Central memory CD4-positive, alpha-beta T cell (primary cell): ENCODE measurements at places on chromosomes 11 and 22.
A peak's percentile ranks its signal among the peaks of the same experiment; 100 is the strongest.

- DNase-seq = no peak
These were observed 96.1 kb upstream of the AKIP1 start for GRCh38 chr11:8814923-8815240.

- DNase-seq = no peak
These were observed 68.6 kb upstream of the SORL1-AS1 start for GRCh38 chr11:121521145-121522042.

DNA sequence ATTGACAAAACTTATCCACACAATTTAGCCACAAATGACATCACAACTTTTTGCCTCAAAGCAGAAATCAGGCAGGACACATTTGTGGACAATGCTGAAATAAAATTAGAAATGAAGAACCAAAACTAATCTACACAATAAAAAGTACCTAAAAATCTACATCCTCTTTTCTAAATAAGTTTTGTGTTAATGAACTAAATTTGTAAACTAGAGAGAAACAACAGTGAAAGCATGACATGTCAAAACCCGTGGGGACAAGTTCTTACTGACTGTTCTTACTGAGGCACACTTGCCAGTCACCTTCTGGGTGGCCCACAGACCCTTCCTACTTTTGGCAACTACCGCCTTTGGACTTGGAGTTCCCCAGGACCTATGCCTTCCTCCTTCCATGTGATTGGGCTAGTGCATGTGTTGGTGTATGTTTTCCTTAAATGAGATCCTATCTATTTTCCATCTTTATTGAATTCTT, 60.7 kb upstream of the MUC15 start:
- DNase-seq = no peak

DNA sequence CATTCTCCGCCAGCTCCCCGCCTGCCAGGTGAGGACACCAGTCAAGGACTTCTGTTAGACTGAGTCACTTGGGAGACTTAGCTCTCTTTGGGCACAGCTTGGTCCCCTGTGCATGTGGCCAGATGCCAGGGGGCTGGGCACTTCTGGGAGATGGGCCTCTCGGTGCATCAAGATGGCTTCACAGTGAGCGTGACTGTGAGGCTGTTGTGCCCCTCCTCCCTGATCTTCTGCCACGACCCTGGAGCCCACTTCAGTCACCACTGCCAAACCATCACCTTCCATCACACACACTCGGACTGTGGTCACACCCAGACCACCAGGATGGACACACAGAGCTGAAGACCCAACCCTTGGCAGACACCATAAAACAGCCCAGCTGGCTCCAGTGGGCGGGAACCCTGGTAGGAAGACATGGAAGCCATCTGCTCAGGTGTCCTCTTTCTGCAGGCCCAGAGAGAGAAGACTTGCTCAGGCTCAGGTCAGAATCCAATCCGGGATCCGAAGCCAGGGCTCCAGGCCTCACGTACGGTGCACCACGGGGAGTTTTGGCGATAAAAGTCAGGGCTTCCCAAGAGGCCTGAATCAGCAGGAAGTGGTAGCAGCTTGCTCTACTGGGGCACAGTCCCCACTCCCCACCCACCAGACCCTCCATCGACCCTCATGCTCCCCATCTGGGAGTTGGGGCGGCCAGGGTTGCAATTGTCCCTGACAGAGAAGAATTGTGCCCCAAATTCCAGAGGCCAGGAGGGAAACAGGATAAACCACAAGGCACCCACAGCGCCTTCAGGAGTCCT, 29.8 kb upstream of the CD5 start:
- DNase-seq = no peak

DNA sequence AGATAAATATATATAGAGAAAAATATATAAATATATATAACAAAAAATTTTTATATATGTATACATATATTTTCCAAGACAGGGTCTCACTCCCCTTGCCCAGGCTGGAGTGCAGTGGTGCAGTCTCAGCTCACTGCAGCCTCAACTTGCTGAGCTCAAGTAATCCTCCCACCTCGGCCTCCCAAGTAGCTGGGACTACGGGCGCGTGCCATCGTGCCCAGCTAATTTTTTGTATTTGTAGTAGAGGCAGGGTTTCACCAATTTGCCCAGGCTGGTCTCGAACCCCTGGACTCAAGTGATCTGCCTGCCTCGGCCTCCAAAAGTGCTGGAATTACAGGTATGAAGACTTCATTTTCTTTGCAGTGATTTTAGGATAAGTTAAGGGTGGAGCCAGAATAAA, 38.9 kb upstream of the SEPTIN5 start:
- no peak for DNase-seq

GRCh38 chr22:39325392-39325932, 6.0 kb upstream of the RPL3 start:
- DNase-seq = no peak

DNA sequence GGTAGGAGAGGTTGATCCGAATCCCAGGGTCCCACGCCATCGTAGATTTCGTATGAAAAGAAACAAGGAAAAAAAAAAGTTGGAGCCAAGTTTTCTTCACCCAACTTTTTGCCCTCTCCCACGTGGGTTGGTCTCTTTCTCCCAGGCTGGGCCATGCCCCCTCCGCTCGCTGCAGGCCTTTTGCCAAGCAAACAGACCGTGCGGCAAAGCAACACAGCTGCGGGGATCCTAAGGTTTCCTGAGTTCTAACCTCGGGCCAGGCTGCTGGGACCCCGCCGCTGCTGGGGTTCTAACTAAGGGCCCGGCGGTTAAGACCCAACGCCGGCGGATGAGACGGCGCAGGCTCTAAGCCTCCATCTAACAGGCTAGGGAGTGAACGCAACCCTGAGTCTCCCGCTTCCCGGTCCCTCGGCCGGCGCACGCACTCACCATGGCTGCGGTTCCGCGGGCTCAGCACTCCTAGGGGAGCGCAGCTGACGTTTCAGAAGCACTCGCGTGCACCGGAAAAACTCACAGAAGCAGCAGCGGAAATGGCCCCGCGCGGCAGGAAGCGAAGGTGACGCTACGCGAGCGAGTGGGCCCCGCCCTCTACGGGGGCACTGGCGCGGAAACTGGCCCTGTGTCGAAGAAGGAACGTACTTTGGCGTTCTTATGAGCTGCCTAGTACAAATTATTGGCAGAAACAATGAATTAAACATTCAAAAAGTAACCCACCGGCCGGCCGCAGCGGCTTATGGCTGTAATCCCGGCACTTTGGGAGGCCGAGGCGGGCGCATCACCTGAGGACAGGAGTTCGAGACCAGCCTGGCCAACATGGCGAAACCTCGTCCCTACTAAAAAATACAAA, at the start of gene SNU13:
Gene SNU13 (minus strand): TSS at position 503 of the 847 bp plus-strand sequence. CDS start 71 bp downstream, at position 432.
- peak; percentile 93 for DNase-seq

DNA sequence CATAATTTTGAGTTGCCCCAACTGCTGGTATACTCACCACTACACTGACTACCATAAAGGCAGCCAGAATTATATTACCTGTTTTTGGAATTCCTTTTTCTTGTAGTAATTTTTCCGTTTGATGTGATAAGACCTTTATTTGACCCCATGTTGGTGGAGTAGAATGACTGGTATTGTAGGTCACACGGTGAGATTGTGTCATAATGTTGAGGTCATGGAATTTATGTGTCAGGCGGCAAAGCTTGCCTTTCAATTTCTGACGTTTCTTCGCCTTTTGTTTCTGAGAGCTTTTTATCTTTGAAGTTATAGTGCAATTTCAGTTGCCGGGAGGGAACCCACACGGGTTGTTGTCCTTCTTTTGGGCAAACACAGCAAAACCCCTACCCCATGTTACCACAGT, 13.0 kb downstream of the OR52K1 start:
- no peak for DNase-seq

GRCh38 chr11:40241524-40242051, 1217.9 kb downstream of the LRRC4C start:
- DNase-seq = no peak

GRCh38 chr22:23220485-23221350, 40.4 kb downstream of the BCR start:
- no peak for DNase-seq

DNA sequence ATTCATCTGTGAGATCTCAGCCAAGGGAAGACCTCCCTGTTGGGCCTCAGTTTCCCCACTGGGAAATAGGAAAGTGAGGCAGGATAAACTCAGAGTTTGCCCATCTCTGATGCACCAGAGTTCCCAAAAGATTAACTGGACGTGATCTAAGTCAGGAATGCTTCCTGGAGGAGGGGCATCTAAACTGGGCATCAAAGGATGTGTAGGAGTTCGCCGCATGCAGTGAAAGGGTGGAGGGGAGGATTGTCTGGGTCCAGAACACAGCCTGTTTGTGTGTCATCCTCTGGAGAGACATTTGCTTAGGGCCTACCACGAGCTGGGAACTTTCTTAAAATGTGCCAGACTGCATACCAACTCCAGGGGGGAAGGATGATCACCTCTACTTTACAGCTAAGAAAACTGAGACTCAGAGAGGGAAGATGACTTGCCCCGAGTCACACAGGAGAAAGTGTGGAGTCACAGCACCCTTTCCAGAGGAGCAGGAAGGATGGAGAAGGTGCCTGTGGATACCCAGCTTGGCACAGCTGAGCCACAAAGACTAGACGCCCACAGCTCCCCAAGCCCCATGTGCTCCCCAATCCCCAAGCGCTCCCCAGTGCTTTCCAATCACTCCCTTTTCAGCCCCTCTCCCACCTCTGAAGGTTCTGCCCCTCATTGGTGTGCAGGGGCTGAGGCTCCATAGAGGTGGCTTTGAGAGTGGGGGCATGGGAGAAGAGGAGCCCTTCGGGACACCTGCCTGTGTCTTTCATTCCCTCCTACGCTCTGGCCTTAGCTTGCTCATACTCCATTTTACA, 50.1 kb downstream of the MN1 start:
- no peak for DNase-seq

- peak; percentile 12 for DNase-seq
These were observed 17.3 kb downstream of the RPUSD4 start for GRCh38 chr11:126194121-126194543.

DNA sequence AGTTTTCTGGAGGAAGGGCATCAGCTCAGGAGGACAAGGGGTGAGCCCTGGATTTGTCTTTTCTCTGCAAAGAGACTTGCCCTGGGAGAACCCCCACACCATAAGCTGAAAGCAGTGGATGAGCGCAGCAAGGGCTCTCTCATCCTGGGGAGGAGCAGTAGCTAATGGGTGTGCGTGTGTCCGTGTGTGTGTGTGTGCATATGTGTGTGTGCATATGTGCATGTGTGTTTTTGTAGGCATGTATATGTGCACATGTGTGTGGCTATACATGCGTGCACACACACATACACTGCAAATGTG, 45.3 kb downstream of the SMIM38 start:
- DNase-seq = no peak

DNA sequence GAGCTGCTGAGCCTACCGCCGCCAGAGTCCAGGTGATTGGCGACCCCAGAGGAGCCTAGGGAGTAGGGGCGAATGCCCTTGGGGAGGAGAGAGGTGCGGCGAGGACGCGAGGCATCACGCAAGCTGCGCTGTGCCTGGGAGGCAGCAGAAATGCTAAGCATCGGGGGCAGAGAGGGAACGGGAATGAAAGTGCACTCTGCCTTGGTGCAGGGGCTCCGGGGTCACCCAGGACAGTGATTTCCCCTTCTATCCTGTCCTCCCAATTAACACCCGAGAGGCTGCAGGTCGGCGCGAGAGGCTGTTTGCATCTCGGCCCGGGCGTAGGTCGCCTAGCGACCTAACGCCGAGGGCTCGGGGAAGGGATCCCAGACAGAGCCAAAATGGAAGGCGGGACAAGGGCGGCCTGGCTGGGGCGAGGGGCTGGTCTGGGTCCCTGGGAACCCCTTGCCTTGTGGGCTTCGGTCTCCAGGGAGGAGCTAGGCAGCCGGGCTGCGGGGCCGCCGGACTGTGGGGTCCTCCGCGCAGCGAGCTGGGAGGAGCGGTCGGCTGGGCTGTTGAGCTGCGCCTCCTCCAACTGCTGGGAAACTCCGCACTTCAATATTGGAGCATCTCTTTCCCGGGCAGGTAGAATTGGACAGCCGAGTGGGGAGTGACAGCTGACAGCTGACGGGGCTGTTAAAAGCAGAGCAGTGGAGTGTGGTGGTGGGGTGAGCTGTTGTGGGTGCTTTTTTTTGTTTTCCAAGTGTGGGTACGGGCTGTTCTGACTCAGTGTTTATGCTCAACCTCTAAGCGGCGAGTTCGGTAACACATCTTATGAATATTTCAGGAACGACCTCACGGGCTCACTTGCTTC, 657 bp downstream of the ELMOD1 start:
- DNase-seq = peak; percentile 12

DNA sequence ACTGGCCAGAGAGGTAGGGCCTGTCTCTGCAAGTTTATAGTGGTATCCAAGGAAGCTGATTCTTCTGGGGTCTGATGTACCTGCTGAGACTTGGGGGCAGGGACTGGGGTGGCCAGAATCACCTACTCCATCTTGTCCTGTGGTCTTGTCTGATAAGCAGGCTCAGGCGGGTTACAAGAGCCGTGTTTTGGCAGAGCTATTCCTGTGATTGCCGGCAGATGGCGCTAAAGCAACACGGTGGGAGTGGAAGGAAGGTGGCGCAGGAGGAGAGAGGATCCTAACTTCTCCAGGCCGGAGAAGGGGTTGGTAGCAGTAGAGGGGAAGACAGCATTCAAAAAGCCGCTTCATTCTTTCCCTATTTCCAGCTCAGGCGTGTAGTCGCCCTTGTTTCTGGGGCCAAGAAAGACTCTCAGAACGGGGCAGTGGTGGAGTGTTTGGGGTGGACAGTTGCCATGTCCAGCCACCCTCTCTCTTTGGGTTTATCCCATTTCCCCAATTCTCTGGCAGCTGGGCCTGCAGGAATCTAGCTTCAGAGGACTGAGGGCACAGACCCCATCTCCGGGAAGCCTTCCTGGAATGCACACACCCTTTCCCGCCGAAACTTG, 15.1 kb downstream of the CHRM1 start:
- DNase-seq = peak; percentile 60

- no peak for DNase-seq
These were observed 16.0 kb upstream of the TMPRSS4 start for GRCh38 chr11:118060869-118061268.

GRCh38 chr11:60921777-60922335, 2.4 kb upstream of the TMEM132A start:
- DNase-seq = no peak

- DNase-seq = no peak
These were observed at the start of gene RHOG for GRCh38 chr11:3840870-3841425. RHOG (minus strand) TSS chr11:3840959; CDS start chr11:3828138, 12,821 bp downstream.

- no peak for DNase-seq
These were observed 246.9 kb upstream of the LUZP2 start for GRCh38 chr11:24249921-24250320.
